ENCODE measurements at places on chromosomes 5 and 9. TPM values are rescaled to one million over a fixed set of nuclear protein-coding genes. Genes with fewer than 3 reads are reported as not detected.
A peak's percentile ranks its signal among the peaks of the same experiment; 100 is the strongest.

DNA sequence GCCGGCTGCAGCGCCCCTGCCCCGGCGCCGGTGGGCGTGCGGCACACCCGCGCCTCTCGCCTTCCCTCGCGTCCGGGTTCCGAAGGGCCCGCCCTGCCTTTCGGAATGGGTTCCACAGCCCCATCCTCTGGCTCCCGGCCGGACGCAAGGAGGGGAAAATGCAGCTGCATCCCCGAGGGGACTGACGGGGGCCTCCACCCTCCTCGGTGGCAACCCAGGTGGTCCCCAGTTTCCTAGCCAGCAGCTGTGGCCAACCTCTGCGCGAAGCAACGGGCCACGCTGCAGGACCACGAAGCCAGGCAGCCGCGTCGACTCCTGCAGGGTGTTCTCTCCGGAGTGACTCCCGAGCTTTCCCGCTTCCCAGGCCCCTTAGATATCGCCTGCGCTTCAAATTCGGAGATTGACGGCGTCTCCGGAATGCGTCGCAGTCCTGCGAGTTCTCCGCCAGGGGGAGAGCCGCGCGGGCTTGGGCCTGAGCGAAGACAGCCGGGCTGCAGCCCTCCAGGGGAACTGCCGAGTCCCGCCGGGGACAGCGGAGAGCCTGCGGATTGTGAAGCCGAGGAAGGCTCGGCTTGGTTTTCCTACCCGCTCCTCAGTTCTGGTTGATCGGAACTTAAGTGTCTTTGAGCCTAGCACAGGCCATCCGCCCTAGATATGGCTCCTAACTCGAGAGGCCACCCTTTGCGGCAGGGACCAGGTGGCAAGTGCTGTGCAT lies 582 bp upstream of the APBA1 start:
- DNase-seq = peak; percentile 80
- H3K27me3 ChIP-seq = no peaks in the 10 kb centered on the region
- H3K4me1 ChIP-seq = peaks cover 21% of the 10 kb centered on the region
- no peaks in the 10 kb centered on the region for H3K36me3 ChIP-seq

- H3K36me3 ChIP-seq = no peaks in the 10 kb centered on the region
- H3K27ac ChIP-seq = no peak overlapping the region
- H3K4me1 ChIP-seq = peaks cover 13% of the 10 kb centered on the region
- peak; percentile 92 for DNase-seq
Observed at GRCh38 chr5:136769900-136770684, 404.7 kb upstream of the TRPC7 start.

DNA sequence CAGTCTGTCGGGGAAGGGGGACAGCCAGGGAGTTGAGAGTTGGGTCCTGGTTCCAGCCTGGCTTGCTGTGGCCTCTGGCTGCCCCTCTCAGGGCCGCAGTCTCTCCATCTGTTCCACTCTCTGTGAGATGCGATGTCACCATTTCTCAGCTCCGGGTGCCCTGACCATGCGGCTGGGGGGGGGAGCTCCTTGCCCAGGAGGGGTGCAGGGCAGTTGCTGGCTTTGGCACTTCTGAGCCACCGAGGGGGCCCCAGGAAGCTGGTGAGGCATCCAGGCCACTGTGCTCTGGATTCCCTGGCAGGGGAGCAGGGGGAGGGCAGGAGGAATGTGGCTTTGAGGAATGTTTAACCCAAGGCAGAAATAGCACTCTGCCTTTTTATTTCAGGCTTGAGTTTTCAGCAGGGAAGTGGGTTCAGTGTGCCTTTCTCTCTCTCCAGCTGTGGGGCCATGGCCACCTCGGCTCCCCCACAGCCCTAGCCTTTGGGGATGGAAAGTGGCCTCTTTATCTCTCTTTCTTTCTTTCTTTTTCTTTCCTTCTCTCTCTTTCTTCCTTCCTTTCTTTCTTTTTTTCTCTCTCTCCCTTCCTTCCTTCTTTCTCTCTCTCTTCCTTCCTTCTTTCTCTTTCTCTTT lies 11.0 kb downstream of the NCS1 start:
- no peaks in the 10 kb centered on the region for H3K27me3 ChIP-seq
- DNase-seq = no peak
- no peak overlapping the region for H3K4me3 ChIP-seq
- peak overlapping the region; percentile 8 for H3K27ac ChIP-seq
- H3K36me3 ChIP-seq = peaks cover 50% of the 10 kb centered on the region
- H3K4me1 ChIP-seq = peaks cover 54% of the 10 kb centered on the region

- no peak overlapping the region for H3K27ac ChIP-seq
- no peak overlapping the region for H3K4me3 ChIP-seq
- peaks cover 8% of the 10 kb centered on the region for H3K36me3 ChIP-seq
- H3K27me3 ChIP-seq = no peaks in the 10 kb centered on the region
- peaks cover 19% of the 10 kb centered on the region for H3K4me1 ChIP-seq
- no peak for DNase-seq
Observed at GRCh38 chr5:6767481-6768063, 54.3 kb downstream of the TENT4A start.

DNA sequence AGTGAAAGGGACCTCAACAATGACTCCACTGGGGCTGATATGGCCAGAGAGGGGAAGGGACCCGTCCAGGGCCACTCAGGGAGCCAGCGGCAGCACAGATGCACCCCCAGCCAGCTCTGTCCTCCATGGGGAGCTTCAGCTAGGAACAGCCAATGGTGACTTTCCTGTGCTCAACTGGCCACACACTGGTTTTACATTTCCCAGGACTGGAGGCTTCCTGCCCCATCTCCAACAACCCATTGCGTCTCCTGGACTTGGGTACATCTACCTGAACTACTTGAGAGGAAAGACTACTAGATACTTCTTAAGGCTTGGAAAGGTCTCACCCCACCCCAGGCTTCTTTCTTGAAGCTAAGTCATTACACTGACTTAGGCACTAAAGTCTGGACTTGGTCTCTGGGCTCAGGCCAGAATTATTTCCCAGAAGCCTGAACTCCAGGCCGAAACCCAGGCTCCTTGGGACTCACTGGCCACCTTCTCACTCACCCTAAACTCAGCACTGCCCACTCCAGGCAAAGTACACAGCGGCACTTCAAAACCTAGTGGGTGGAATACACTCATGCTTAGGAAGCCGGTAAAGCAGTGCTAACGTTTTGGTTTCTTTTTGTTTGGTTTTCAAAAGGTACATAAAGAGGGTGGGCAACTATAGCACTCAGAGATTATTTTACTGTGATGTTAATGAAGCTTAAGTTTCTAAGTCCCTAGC lies 1.5 kb downstream of the IGFBPL1 start:
- H3K4me3 ChIP-seq = no peak overlapping the region
- DNase-seq = no peak
- no peaks in the 10 kb centered on the region for H3K36me3 ChIP-seq
- peaks cover 23% of the 10 kb centered on the region for H3K4me1 ChIP-seq
- H3K27me3 ChIP-seq = peaks cover 10% of the 10 kb centered on the region

GRCh38 chr5:55903121-55903701 lies 52.1 kb downstream of the IL31RA start:
- no peaks in the 10 kb centered on the region for H3K36me3 ChIP-seq
- no peak overlapping the region for H3K4me3 ChIP-seq
- no peaks in the 10 kb centered on the region for H3K27me3 ChIP-seq
- DNase-seq = no peak
- no peaks in the 10 kb centered on the region for H3K4me1 ChIP-seq
- H3K27ac ChIP-seq = no peak overlapping the region

- H3K4me1 ChIP-seq = peaks cover 24% of the 10 kb centered on the region
- H3K27ac ChIP-seq = no peak overlapping the region
- no peaks in the 10 kb centered on the region for H3K27me3 ChIP-seq
- H3K36me3 ChIP-seq = no peaks in the 10 kb centered on the region
- DNase-seq = peak; percentile 62
Observed at GRCh38 chr5:38641003-38641402, 84.6 kb upstream of the LIFR start.

- no peak for DNase-seq
- no peaks in the 10 kb centered on the region for H3K27me3 ChIP-seq
- H3K4me1 ChIP-seq = no peaks in the 10 kb centered on the region
- no peak overlapping the region for H3K27ac ChIP-seq
Observed at GRCh38 chr9:76692458-76693129, 71.6 kb upstream of the PCA3 start.

DNA sequence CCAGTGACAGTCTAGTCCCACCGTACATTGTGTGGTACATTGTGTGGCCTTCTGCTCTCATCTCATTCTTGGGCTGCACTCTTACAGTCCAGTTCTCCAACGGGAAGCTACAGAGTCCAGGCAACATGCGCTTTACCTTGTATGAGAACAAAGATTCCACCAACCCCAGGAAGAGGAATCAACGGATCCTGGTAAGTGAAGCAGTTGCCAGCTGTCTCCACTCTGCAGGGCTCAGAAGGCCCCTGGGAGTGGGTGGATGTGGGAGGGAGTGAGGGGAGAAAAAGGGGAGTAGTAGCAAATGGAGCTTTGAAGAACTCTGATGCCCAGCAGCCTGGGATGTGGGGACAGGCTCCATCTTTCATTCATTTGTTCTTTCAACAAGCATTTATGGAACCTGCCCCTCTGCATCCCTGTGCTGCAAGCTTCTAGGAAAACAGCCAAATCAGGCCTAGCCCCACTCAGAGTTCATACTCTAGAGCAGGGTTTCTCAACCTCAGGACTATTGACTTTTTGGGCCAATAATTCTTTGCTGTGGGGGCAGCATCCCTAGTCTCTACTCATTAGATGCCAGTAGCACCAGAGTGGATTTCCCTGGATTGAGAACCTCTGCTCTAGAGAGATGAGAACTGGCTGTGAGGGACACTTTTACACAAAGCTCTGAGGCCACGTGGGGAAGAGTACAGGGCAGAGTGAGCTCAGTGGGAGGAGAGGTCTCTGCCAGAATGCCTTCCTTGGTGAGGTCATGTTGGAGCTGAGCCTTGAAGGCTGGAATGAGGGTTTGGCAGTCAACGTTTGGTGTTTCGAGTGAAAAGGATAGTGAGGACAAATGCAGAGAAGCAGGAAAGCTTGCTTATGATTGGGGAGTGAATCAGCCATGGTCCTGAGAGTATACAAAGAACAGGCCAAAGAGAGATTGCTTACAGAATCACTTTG lies 1.1 kb downstream of the POLR1E start:
- H3K27me3 ChIP-seq = no peaks in the 10 kb centered on the region
- H3K4me3 ChIP-seq = peak overlapping the region; percentile 82
- peak overlapping the region; percentile 19 for H3K27ac ChIP-seq
- H3K36me3 ChIP-seq = peaks cover 8% of the 10 kb centered on the region
- no peak for DNase-seq

GRCh38 chr5:39466846-39467245 lies 42.1 kb upstream of the DAB2 start:
- no peak for DNase-seq
- no peaks in the 10 kb centered on the region for H3K27me3 ChIP-seq
- no peak overlapping the region for H3K27ac ChIP-seq
- no peak overlapping the region for H3K4me3 ChIP-seq

GRCh38 chr9:133960568-133961129 lies 31.5 kb downstream of the VAV2 start:
- no peak for DNase-seq
- H3K27ac ChIP-seq = no peak overlapping the region
- no peaks in the 10 kb centered on the region for H3K27me3 ChIP-seq
- H3K36me3 ChIP-seq = peaks cover 12% of the 10 kb centered on the region

GRCh38 chr5:177553671-177554429 lies 513 bp downstream of the FAM193B start:
- H3K4me1 ChIP-seq = peaks cover 22% of the 10 kb centered on the region
- H3K27me3 ChIP-seq = no peaks in the 10 kb centered on the region
- H3K36me3 ChIP-seq = peaks cover 10% of the 10 kb centered on the region
- no peak for DNase-seq
- H3K27ac ChIP-seq = peak overlapping the region; percentile 42

DNA sequence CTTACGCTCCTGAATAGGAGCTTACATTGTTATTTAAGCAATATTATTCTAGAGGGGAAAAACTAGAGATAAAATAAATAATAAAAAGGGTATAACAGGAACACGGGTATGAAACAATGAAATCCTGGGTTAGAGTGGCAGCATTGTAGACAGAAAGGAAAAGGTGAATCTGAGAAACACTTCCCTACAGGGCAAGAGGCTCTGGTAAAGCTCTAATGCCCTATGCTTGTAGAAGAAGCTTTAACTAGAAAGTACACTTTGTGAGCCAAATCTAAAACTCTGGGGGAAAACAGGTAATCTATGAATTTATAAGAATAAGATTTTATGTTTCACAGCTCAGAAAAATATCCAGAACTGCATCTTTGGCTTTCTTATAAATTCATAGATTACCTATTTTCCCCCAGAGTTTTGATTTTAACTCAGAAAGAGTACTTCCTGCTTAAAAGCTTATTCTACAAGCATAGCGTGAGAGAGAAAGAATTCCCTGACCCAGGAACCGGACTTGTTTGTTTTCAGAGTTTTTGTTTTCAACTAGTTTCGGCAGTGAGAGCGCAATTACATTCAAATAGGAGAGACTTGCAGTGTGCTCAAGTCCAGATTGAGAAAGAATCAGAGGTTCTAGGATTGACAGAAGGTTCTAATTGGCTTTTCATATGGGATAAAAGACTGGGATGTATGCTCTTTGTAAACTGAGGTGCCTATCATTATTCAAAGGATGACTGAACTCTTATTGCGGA lies 651.0 kb upstream of the RORB start:
- H3K27me3 ChIP-seq = no peaks in the 10 kb centered on the region
- no peak overlapping the region for H3K27ac ChIP-seq
- no peaks in the 10 kb centered on the region for H3K4me1 ChIP-seq
- H3K36me3 ChIP-seq = no peaks in the 10 kb centered on the region
- H3K4me3 ChIP-seq = no peak overlapping the region

DNA sequence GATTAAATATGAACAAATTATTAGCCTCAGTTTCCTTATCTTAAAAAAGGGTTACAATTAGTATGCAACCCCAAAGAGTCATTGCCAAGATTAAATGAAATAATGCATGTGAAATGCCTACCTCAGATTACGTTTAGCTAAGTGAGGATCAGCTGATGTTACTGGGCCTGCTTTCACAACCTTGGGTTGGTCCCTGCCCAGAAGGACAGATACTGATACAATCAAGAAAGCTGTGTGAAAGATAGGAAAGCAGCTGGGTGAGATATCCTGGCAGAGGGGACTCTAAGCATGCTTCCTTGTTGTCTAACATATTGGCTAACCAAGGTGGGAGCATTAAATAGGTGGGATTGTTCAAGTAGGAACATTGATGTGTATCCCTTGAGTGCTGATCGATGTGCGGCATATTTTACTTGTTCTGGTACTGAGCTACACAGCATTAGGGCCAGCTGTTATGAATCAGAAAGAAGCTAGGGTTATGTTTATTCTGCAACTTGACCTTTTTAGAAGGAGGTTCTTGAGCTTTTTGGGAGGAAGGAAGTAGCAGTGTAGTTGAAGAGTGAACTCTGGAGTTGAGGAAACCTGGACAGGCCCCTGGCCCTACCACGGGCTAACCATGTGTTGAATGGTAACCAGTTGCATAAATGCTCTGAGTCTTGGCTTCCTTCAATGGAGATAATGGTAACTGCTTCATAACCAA lies 28.9 kb downstream of the SNX24 start:
- no peak overlapping the region for H3K4me3 ChIP-seq
- DNase-seq = no peak
- H3K27me3 ChIP-seq = no peaks in the 10 kb centered on the region
- H3K36me3 ChIP-seq = no peaks in the 10 kb centered on the region
- H3K27ac ChIP-seq = no peak overlapping the region

The SPAG8 gene
- 54.4 TPM for total RNA-seq

The IL3 gene
- total RNA-seq = not detected

The LRRC19 gene
- total RNA-seq = not detected

The WDR31 gene
- total RNA-seq = 4.8 TPM

The TSC1 gene
- 48.5 TPM for total RNA-seq

The OTULINL gene
- 19.9 TPM for total RNA-seq

The RMND5B gene
- 27.7 TPM for total RNA-seq

The GABRG2 gene
- total RNA-seq = 77.7 TPM

The MAMDC2 gene
- total RNA-seq = 6.3 TPM

All from spinal cord (tissue), 10 donors.